Breast epithelium (tissue), 4 donors: ENCODE measurements at places on chromosomes 3 and 15.

DNA sequence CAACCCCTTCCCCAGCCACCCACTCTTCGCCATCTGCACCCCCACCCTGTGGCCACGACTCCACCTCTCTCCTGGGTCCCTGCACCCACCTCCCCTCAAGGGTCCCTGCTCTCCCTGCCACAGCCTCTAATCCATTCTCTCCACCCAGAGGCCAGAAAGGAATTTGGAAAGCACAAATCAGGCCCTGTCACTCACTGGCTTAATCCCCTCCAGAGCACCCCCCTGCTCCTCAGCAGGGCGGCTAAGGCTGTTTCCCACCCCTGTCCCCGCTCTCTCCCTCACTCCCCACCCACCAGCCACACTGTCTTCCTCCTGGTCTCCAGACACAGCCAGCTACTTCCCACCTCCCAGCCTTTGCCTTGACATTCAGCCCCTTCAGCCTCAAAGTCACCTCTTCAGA lies 150.0 kb upstream of the LINGO1 start:
- DNase-seq: no peak
- no peaks in the 10 kb centered on the region for H3K4me1 ChIP-seq
- no peaks in the 10 kb centered on the region for H3K27me3 ChIP-seq
- no peak overlapping the region for H3K27ac ChIP-seq
- H3K4me3 ChIP-seq: no peak overlapping the region
- no peaks in the 10 kb centered on the region for H3K36me3 ChIP-seq

GRCh38 chr3:105599350-105599749 lies 232.6 kb downstream of the ALCAM start:
- no peaks in the 10 kb centered on the region for H3K36me3 ChIP-seq
- H3K27me3 ChIP-seq: no peaks in the 10 kb centered on the region
- no peak for DNase-seq
- no peaks in the 10 kb centered on the region for H3K4me1 ChIP-seq
- H3K4me3 ChIP-seq: no peak overlapping the region

- H3K4me1 ChIP-seq: no peaks in the 10 kb centered on the region
- no peaks in the 10 kb centered on the region for H3K36me3 ChIP-seq
- H3K4me3 ChIP-seq: no peak overlapping the region
- no peak overlapping the region for H3K27ac ChIP-seq
- H3K27me3 ChIP-seq: no peaks in the 10 kb centered on the region
- no peak for DNase-seq
Measured at GRCh38 chr3:171348121-171348520, 112.1 kb downstream of the TNIK start.

DNA sequence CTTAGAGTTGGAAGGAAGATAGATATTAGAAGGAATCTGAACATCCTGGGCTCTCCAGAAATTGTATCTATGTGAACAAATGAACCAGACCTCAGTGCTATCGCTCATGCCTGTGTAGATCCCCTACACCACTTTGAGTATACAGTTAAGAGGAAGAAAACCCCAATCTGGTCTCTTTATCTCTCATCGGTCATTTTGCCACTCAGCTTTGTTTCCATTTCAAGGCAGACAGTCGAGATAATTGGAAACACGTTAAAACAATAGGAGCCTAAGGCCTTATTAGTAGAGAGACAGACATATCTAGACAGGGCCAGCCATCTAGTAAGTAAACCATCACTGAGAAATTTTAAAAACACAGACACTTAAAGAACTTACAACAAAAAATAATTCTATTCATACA lies 101.6 kb downstream of the MYLK start:
- no peaks in the 10 kb centered on the region for H3K27me3 ChIP-seq
- H3K4me1 ChIP-seq: no peaks in the 10 kb centered on the region
- no peak for DNase-seq
- no peak overlapping the region for H3K4me3 ChIP-seq
- no peaks in the 10 kb centered on the region for H3K36me3 ChIP-seq
- no peak overlapping the region for H3K27ac ChIP-seq

GRCh38 chr3:65284961-65285360 lies 597.2 kb upstream of the ADAMTS9 start:
- no peak overlapping the region for H3K27ac ChIP-seq
- H3K36me3 ChIP-seq: no peaks in the 10 kb centered on the region
- H3K4me1 ChIP-seq: no peaks in the 10 kb centered on the region
- no peak for DNase-seq
